ENCODE measurements at places on chromosomes 12 and 14. TPM values are rescaled to one million over a fixed set of nuclear protein-coding genes. Genes with fewer than 3 reads are reported as not detected.

The MMP17 gene
- total RNA-seq, result 22.4 TPM

The KSR2 gene
- 1.5 TPM for total RNA-seq

The C1S gene
- total RNA-seq, result 11.3 TPM

The RNU4-1 gene
- under 0.01 TPM for total RNA-seq

The SYNDIG1L gene
- total RNA-seq, result 0.98 TPM

The BBS10 gene
- 27.3 TPM for total RNA-seq

The TAS2R14 gene
- total RNA-seq, result 9.8 TPM

The EFS gene
- 11.1 TPM for total RNA-seq

The E2F7 gene
- 1.5 TPM for total RNA-seq

The PTHLH gene
- under 0.01 TPM for total RNA-seq

The TBC1D30 gene
- total RNA-seq, result 60.7 TPM

The POU6F1 gene
- total RNA-seq, result 11.3 TPM

The TPPP2 gene
- not detected for total RNA-seq

The GPR84 gene
- total RNA-seq, result not detected

The VRTN gene
- total RNA-seq, result not detected

The TDRD9 gene
- 1.2 TPM for total RNA-seq

The BICDL1 gene
- 17.0 TPM for total RNA-seq

The KLRG1 gene
- 7.9 TPM for total RNA-seq

The FGD4 gene
- total RNA-seq, result 60.0 TPM

The KIF26A gene
- 9.1 TPM for total RNA-seq

The ACSM4 gene
- total RNA-seq, result not detected

The PCED1B gene
- 0.25 TPM for total RNA-seq

The NANOG gene
- total RNA-seq, result not detected

The FKBP3 gene
- total RNA-seq, result 83.1 TPM

The LALBA gene
- not detected for total RNA-seq

The ANKRD33 gene
- total RNA-seq, result not detected

The TSPAN19 gene
- under 0.01 TPM for total RNA-seq

Measured in temporal lobe (tissue), 4 donors.